ENCODE measurements at places on chromosomes 16 and 17.

- DNase-seq = no peak
Observed at GRCh38 chr17:61010661-61011170, 333.1 kb downstream of the BCAS3 start.

GRCh38 chr17:44081681-44082080 is 11.1 kb downstream of the G6PC3 start:
- no peak for DNase-seq

GRCh38 chr16:57480754-57481230 is 5.5 kb downstream of the DOK4 start:
- DNase-seq = no peak

GRCh38 chr16:84007520-84007919 is 35.1 kb downstream of the SLC38A8 start:
- DNase-seq = no peak

- peak; percentile 95 for DNase-seq
Observed at GRCh38 chr16:68085259-68086071, at the start of gene NFATC3. TSS of gene NFATC3 (plus strand) at chr16:68085370. CDS start at chr16:68085682, 312 bp downstream.

- no peak for DNase-seq
Observed at GRCh38 chr17:68544111-68544915, 32.1 kb downstream of the PRKAR1A start.

DNA sequence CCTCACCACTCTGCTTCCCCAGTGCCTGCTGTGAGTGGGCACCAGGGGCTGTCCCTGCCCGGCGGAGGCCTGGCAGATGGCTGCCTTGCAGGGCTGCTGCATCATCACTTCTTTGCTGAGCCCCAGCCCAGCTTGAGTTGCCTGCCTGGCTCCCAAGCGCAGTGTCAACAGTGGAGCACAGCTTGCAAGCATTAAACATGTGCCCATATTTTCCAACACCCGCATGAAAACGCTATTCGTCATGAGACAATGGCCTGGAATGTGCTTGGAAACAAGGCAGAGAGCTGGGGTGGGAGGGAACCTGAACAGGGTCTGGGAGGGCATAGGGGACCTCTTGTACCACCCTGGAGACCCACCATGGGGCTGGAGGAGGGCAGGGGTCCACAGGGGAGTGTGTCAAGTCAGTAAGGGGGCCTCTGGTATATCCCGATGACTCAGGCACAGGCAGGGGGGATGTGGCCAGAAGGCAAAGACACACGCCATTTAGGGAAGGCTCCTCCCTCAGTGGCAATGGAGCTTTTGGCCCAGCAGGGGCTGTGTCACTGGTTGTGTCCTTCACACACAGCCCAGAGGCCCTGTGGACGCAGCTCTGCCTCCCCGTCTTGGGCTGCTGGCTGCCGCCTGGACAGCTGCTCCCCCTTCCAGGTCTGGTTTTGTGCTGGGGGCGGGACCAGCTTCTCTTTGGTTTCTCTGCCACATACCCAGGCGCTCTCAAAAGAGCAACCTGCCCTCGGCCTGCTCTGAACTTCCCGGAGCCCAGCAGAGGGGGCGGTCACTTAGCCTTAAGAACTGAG is 17.4 kb upstream of the MTSS2 start:
- DNase-seq = peak; percentile 19

- no peak for DNase-seq
Observed at GRCh38 chr17:35915153-35915964, 15.2 kb downstream of the RDM1 start.

GRCh38 chr16:56985288-56985961 is 3.9 kb upstream of the NLRC5 start:
- no peak for DNase-seq

DNA sequence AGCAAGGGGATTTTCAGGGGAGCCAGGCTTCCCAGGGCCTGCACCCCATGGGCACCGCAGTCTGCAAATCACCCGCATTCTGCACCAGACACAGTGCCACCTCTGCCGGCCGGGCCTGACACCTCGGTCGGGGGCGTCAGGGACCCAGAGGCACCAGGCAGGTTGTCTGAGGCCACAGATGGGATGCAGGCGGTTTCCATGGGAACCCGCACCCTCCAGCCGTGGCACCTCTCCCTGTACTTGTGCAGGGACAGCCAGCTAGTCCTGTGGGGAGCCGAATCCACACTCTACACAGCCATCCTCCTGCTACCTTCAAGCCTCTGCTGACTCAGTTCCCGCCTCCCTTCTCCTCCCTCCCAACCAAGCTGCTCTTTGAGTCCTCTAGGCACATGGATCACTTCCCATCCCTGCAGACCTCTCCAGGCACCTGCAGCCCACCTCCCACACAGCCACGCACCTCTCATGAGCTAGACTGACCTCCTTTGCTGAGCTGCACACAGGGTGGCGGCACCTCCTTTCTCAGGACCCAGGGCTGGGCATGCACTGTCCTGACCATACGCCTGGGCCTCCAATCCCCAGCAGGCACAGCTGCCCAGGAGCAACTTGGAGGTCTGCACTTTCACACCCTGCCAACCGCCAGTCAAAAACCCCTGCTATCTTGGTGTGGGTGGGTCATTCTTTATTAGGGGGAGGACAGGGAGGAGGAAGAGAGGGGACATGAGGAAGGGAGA is 119.5 kb downstream of the C16orf78 start:
- DNase-seq = no peak

Measured in NCI-H345 (cell line).